ENCODE measurements at places on chromosomes 6 and 20.

DNA sequence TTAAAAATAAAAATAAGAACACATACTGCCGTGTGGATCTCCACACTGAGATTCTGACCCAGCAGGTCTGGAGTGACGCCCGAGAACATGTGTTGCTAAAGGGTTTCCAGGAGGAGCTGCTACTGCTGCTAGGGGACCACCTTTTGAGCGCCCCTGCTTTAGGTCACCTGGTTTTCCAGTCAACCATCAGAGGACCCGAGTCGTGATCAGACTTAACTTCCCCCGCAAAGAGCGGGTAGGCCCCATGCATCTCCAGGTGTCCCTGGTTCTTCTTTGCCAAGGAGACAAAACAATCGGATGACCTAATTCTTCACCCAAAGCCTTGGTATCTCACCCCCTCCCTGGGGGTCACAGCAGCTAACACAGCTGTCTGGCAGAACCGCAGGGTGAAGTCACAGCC lies 51.1 kb upstream of the STX16 start:
- no peak for DNase-seq

DNA sequence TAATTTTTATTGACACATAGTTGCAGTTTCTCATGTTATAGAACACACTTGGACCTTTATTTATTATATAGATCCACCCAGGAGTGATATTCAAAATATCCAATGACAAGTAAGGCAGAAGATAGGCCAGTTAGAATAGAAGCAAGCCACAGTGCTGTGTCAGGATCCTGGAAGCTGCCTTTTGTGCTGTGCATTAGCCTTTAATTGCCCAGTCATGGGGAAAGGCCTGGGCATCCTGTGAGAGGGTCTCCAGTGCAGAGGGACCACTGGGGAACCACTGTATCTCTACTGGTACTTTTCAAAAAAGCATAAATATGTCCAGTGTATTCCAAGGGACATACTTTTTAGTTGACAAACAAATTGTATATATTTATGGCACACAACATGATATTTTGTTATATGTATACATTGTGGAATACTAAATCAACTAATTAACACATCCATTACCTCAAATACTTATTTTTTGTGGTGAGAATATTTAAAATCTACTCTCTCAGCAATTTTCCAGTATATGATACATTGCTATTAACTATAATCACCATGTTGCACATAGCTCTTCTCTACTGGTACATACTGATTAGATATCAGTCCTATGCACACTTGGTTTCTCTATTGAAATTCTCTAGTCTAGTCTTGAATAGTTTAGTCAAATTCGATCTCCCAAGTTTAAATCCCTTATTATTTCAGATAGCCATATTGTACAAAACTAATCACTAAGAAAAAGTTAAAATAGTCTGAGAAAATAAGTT lies 59.5 kb downstream of the CDC40 start:
- no peak for DNase-seq

GRCh38 chr6:135008941-135009290 lies 45.7 kb downstream of the HBS1L start:
- no peak for DNase-seq

DNA sequence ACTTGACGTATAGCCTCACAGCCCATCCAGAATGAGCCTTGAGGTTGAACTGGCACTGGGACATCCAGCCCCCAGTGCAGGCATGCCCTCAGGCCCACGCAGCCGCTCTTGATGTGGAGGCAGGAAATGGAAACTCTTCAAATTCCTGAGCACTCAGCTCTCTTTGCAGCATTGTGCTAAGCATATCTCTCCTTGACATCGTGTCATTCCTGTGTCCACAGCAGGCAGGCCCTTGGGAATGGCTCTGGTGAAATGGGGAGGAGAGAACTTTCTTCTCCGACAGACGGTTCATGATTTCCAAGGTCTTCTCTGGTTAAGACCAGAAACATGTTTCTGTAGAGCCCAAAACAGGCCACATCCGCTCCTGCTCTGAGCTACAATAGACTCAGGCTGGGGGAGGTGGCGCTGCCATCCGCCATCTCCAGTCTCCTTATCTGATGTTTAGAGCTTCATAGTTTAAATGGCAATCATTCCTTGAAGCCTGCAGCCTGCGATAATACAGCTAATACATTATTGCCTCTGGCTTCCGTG lies 248.8 kb downstream of the CDH4 start:
- no peak for DNase-seq

DNA sequence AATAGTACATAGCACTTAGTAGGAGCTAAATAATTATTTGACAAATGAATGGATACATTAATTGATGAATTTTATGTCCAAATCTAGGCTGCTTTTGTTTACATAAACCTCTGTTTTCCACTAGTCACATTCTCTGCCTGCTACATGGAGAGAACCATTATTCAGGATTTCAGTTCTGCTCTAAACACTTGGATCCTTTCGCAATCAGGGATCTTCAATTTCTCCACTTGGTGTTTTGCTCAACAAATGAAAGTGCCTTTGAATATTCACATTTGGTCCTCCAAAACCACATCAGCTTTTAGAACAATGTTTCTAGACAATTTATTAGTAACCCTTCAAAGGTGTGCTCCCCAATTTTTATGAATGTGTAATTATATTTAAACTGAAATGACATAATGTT lies 30.6 kb upstream of the HLA-DQB1 start:
- no peak for DNase-seq

- no peak for DNase-seq
Measured at GRCh38 chr20:32429343-32429742, 71.2 kb downstream of the ASXL1 start.

DNA sequence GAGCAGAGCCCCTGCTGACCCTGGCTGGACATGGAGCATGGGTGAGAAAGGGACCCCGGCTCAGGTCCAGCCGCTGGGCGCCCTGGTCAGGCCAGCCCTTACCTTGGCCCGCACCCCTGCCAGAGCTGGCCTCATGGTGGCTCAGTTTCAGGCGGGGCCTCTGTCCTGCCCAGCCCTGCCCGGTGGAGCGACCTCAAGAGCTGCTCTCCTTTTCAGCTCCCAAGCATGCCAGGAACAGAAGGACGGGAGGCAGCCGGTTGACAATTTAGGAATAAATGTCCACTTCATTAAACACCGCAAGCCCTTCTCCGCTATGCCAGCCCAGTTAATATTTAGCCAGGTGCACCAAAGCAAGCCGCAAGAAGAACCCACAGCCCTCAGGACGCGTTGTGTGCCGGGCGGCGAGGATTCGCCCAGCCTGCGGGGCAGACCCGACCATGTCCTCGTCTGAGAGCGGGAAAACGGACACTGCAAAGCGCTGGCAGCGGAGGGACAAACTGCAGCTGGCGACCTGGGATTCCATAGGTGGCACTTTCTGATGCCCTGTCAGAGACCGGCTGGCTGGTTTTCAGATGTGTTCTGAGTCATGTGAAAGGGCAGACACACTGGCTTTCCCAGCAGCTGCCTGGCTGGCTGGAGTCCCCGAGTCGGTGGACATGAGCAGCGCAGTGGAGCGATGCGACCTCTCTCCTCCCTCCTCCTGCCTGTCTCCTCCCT lies 221.9 kb downstream of the TTLL2 start:
- no peak for DNase-seq

DNA sequence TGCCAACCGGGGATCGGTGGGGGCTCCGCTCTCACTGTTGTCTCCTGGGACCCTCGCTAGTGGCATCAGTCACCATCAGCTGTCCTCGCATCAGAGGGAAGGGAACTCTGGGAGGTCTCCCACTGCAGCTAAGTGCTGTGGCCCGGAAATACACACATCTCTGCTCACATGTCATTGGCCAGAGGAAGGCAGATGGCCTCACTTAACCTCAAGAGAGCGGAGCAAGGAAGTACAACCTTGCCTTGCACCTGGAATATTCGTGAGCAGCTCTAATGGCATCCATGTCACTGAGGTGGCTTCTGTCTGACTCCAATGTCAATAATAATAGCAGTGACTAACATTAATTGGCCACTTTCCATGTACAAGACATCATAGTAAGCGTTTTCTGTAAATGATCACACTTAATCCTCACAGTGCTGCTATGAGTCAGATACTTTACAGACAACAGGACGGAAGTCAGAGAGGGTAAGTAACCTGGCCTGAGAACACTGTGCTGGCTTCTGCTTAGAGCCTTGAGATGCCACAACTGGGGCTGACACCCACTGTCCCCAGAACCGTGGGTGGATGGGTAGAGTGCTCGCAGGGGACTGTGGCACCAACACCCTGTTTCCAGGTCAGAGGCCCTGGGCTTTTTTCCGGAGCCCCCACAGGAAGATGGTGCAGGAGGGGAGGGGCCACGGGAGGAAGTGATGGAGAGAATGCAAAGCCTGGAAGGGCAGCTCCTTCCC lies 6.0 kb downstream of the LHFPL5 start:
- no peak for DNase-seq

- no peak for DNase-seq
Measured at GRCh38 chr6:25006565-25007001, 70.8 kb upstream of the RIPOR2 start.

- DNase-seq: no peak
Measured at GRCh38 chr6:45483021-45483420, 105.3 kb upstream of the SUPT3H start.

GRCh38 chr20:434221-434620 lies 26.1 kb downstream of the RBCK1 start:
- DNase-seq: no peak

- DNase-seq: no peak
Measured at GRCh38 chr6:52045481-52045880, 41.9 kb downstream of the PKHD1 start.

DNA sequence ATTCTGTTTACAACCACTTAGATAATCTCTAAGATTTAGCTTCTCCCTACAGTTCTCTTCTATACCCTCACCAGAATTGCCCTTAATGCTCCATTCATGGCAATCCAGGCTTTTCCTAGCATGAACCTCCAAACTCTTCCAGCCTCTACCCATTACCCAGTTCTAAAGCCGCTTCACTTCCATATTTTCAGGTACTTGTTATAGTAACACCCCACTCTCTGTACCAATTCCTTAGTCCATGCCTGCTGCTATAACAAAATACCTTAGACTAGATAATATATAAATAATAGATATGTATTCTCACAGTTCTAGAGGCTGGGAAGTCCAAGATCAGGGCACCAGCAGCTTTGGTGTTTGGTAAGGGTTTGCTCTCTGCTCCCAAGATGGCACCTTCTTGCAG lies 16.5 kb upstream of the TRERF1 start:
- no peak for DNase-seq

DNA sequence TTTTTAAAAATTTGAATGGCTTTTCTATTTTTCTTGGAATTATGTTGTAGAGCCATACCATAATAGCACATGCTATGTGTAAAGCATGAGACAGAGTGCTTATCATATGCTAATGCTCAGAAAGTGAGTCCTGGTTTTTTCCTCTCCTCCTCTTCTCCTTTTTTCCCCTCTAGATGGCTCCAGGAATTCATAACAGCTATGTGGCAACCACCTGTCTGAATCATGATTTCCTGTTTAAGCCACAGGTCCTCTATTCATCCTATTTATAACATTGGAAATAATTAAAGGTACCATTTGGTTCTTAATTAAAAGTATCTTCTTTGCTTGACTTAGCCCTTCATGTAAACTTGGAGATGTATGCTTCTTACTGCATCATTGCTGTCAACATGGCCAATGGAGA lies 260.0 kb upstream of the MAP3K7 start:
- no peak for DNase-seq

GRCh38 chr6:27312146-27312949 lies at the start of gene POM121L2:
Gene POM121L2 (minus strand): TSS chr6:27312273. CDS start chr6:27312170, 103 bp downstream.
- peak; percentile 27 for DNase-seq

DNA sequence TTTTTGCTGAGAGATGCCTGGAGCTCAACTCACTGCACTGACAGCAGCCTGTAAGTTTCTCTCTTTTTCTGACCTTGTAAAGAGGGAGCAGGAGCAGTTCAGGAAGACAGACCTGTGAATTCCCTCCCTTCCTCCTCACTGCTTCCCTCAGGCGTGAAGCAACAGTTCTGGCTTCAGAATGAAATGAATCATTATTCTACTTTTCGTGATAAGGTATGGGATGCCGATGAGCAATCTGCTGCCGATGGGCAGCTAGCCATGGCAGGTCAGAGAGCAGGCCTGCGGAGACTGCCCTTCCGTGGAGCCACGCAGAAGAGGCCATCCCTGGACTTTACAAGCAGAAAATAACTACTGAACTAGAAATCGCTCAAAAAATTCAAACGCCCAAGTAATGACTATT lies 426.5 kb upstream of the RNF217 start:
- DNase-seq: no peak

- no peak for DNase-seq
Measured at GRCh38 chr6:82915666-82916065, 150.0 kb downstream of the UBE3D start.

GRCh38 chr6:16651871-16652270 lies 109.4 kb downstream of the ATXN1 start:
- DNase-seq: no peak

- no peak for DNase-seq
Measured at GRCh38 chr6:33721508-33721907, 10.0 kb upstream of the UQCC2 start.

GRCh38 chr6:50829049-50829448 lies 10.4 kb downstream of the TFAP2B start:
- DNase-seq: no peak

DNA sequence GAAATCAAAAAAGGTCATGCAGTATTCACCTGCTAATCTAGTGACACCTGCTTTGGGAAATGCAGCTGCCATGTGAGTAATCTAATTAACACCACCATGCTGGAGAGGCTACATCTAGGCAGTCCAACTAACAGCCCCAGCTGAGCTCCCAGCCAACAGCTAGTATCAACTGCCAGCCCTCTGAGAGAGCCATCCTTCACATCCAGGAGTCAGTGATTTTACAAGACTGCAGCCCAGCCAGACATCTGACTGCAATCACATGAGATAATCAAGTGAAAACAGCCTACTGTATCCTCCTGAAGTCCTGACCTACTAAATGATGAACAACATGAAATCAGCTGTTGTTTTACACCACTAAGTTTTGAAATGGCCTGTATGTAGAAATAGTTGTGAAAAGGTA lies 298.4 kb downstream of the TRDN start:
- DNase-seq: no peak

DNA sequence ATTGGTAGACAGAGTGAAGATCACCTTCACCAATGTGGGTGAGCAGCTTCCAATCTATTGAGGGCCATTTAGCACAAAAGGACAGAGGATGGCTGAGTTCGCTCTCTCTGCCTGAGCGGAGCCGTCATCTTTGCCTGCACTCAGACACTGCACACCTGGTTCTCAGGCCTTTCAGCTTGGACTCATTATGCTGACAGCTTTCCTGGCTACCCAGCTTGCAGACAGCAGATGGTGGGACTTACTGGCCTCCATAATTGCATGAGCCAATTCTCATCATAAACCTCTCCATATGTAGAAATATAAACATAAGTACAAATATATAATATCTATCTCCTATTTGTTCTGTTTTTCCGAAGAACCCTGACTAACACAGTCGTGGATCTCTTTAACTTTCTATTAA lies 13.7 kb downstream of the TBXT start:
- DNase-seq: no peak

- DNase-seq: no peak
Measured at GRCh38 chr20:37581246-37581645, 53.6 kb upstream of the BLCAP start.

GRCh38 chr6:74366634-74367033 lies 670.6 kb downstream of the CD109 start:
- no peak for DNase-seq

DNA sequence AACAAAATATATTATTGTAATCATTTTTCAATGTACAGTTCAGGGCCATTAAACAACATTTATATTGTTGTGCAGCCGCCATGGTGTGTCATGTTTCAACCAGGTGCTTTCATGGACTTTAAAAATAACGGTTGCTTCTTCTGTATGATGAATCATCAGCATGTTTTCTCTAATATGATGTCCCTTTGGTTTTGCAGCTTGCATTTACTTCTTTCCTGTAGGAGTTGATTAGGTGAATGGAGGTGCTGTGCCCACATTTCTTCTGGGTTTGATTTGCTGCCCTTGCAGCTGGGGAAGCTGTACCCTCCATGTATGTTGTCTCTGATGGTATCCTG lies 54.9 kb upstream of the TULP4 start:
- no peak for DNase-seq

All from stimulated activated CD8-positive, alpha-beta memory T cell treated with anti-CD3 and anti-CD28 coated beads, Interleukin-15, amount 100 ng/mL, for 4 hours (primary cell).